ENCODE measurements at places on chromosomes 6 and 20.

DNA sequence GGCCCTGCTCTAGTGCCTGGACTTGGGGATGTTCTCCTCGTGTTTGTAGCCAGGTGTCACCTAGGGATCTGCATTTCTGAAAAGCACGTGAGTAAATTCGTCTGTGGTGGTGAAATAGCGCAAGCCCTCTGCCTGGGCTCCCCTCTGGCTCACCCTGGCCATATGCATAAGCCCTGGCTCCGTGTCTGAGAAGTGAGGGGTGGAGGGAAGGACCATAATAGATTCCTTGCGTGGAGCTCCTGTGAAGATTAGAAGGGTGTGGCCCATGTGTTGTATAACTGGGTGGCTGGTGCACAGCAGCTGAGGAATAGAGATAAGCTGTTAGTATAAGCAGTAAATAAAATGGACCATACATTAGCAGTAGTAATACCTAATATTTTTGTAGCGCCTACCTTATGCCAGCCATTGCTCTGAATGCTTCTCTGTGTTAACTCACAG, 4.8 kb downstream of the BCAS1 start:
- DNase-seq: no peak

- no peak for DNase-seq
These were observed 61.5 kb downstream of the SEL1L2 start for GRCh38 chr20:13928901-13929300.

- no peak for DNase-seq
These were observed 142.2 kb downstream of the NFATC2 start for GRCh38 chr20:51400051-51400926.

DNA sequence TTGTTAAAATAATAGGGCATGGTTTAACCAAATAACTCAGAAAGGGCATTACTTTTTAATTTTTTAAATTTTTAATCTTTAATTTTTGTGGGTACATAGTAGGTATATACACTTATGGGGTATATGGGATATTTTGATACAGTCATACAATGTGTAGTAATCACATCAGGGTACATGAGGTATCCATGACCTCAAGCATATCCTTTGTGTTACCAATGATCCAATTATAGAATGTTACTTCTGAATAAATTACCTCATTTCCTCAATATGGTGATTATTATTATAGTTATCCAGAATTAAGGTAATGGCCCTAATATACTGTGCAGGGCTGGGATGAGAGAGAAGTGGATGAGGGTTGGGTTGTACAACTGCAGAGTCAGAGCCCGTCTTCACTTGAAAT, 45.1 kb upstream of the TMEM30A start:
- no peak for DNase-seq

DNA sequence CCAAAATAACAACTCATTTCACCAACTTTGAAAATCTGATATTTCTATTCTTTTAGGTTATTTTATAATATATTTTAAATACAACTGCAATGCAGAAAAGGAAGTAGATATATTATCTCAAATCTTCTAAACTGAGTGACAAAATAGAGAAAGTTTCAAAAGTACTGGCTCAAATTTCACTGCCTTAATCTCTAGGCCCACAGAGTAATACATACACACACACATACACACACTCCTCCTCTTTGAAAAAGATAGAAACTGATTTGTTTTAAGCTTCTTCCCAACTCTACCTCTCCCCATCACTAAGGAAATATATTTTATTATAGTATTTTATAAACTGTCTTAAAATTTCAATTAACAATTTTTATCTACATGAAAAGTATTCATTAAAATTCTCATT, 36.2 kb downstream of the ARHGAP18 start:
- DNase-seq: no peak

DNA sequence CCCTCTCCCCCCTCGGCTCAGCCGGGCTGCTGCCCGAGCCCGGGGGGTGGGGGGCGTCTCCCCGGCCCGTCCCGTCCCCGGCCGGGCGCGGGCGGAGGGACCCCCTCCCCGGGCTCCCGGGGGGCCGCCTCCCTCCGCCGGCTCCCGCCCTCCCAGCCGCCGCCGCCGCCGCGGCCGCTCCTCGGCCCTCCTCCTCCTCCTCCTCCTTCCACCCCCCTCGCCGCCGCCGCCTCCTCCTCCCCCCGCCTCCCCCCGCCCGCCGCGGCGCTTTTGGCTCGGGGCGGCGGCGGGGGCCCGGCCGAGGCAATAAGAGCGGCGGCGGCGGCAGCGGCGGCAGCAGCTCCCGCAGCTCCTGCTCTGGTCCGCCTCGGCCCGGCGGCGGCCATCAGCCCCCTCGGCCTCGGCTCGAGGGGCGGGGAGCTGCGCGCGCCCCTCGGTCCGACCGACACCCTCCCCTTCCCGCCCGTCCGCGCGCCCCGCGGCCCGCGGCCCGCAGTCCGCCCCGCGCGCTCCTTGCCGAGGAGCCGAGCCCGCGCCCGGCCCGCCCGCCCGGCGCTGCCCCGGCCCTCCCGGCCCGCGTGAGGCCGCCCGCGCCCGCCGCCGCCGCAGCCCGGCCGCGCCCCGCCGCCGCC, 38.7 kb downstream of the GNAS start:
- DNase-seq: peak; percentile 75

GRCh38 chr20:41072190-41072863, 43.7 kb downstream of the TOP1 start:
- peak; percentile 92 for DNase-seq

All from RWPE1 (cell line).